ENCODE measurements at places on chromosomes 16 and 17.
A peak's percentile ranks its signal among the peaks of the same experiment; 100 is the strongest.

- DNase-seq = no peak
Measured at GRCh38 chr17:37309051-37309450, 66.7 kb upstream of the C17orf78 start.

GRCh38 chr16:23378256-23378655 lies 74.7 kb downstream of the COG7 start:
- DNase-seq = no peak

DNA sequence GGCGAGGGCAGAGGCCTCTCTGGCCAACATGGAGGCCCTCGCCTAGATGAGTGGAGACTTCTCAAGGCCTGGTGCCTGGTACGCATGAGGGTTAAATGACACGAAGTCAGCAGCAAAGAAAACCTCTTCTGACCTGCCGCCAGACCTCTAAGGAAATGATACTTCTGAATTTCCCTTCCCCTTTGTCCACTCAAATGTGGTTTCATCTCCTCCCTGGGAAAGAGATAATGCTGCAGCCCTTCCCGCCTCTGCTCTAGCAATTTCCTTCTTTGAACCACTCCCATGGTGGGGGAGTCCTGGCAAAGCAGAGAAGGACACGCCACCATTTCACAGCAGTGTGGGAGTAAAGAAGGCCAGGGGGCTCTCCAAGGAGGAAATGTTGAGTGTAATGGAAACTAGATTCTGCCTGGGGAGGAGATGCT lies 65.7 kb upstream of the BCAR1 start:
- DNase-seq = no peak

- no peak for DNase-seq
Measured at GRCh38 chr16:14606102-14606501, 24.0 kb downstream of the PARN start.

- no peak for DNase-seq
Measured at GRCh38 chr17:82446649-82447048, 3.9 kb downstream of the CYBC1 start.

GRCh38 chr17:64074704-64075426 lies 54.4 kb upstream of the ICAM2 start:
- DNase-seq = no peak

GRCh38 chr17:15451680-15452079 lies 15.7 kb downstream of the CDRT4 start:
- DNase-seq = no peak

- no peak for DNase-seq
Measured at GRCh38 chr17:36869856-36870719, 67.2 kb upstream of the LHX1 start.

GRCh38 chr17:15247891-15248529 lies 17.1 kb downstream of the PMP22 start:
- no peak for DNase-seq

DNA sequence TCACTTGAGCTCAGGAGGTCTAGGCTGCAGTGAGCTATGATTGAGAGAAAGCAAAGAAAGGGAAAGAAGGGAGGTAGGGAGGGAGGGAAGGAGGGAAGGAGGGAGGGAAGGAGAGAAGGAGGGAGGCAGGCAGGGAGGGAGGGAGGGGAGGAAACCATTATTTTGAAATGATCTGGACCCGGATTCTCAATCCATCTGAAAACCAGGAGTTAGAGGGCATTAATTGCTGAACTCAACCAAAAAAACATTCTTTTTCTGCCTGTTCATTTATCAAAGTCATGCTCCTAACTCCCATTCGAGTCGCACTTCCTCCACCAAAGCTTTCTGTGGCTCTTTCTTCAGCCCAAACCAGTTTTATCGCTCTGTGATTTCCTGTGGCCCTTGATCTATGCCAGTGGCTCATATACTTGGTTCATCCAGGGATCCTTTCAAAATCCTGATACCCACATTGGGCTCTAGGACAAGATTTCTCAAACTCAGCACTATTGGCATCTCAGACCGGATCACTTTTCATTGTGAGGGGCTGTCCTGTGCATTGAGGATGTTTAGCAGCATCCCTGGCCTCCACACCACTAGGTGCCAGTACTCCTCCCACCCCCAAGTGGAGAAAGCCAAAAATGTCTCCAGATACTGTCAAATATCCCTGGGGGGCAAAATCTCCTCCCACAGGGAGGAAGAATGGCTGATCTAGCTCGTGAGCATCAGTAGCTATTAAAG lies 38.2 kb downstream of the CMTM4 start:
- no peak for DNase-seq

- DNase-seq = no peak
Measured at GRCh38 chr16:87350031-87350430, 32.8 kb upstream of the C16orf95 start.

DNA sequence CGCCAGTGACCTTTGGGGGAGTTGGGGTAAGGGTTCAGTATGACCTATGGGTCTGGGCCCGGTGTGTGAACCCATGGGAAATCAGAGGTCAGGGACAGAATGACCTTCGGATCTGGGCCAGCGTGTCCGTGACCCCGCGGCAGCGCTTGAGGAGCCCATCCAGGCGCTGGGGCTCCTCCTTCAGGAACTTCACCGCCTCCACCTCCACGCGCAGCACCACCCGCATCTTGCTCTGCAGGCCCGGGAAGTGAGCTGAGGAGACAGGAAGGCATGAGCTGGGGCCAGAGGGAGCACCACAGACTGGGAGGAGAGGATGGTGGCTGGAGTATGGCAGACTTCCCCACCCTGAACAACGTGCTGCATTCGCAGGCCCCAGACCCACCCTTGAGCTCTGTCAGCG lies 53.4 kb downstream of the SRCIN1 start:
- DNase-seq = no peak

GRCh38 chr16:2429771-2430663 lies 770 bp downstream of the CCNF start:
- DNase-seq = no peak

DNA sequence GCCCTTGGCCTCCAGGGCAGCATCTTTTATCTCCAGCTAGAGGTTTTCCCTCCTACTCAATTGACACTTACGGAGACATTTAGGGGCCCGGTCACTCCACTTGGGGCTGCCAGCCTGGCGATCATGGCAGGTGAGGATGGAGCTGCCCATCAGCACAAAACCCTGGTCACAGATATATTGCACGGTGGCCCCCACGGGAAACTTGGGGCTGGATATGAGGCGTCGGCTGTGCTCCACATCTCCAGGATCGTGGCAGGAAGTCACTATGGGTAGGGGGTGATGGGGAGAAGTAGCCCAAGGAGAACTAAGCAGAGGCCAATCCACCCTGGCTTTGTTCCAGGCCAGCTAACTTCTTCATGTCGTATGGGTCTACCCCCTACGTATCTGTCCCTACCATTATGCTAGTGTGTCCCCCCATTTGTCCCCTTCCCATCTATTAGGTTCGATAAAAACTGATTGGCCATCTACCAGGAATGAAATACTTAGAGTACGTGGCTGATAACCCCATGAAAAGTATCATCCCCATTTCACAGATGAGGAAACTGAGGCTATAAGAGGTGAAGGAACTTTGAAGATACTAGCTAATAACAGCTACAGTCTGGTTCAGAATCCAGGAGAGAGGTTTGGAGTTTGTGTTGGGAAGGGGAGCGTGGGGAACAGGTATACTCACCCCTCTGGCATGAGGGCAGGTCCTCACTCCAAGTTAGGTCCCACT lies 6.1 kb upstream of the PHF12 start:
- no peak for DNase-seq

- DNase-seq = no peak
Measured at GRCh38 chr16:4685776-4686496, 7.4 kb upstream of the NUDT16L1 start.

DNA sequence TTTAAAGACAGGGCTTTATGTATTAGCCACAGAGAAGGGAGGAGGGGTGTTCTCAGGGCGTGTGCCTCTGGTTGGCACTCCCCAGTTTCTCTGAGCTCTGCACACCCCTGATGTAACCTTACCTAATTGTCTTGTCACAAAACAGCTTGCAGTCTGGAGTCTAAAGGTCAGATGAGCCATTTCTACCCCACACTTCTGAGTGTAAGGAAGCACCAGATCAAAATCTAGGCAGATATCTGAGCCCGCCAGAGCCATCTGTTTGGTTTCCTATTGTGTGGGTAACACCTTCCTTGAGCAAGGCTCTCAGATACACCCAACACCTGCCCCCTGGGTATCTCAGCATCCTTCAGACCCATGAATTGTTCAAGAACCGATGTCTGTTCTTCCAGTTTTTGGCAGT lies 15.5 kb downstream of the CDH1 start:
- peak; percentile 9 for DNase-seq

GRCh38 chr17:36617773-36618172 lies 16.4 kb downstream of the MRM1 start:
- no peak for DNase-seq

GRCh38 chr16:19523184-19523558 lies 571 bp upstream of the CCP110 start:
- no peak for DNase-seq

GRCh38 chr16:2866431-2866830 lies 8.5 kb upstream of the PRSS22 start:
- no peak for DNase-seq

- no peak for DNase-seq
Measured at GRCh38 chr17:43572368-43572980, 26.3 kb upstream of the ETV4 start.

GRCh38 chr17:82372249-82373071 lies 895 bp downstream of the UTS2R start:
- no peak for DNase-seq

DNA sequence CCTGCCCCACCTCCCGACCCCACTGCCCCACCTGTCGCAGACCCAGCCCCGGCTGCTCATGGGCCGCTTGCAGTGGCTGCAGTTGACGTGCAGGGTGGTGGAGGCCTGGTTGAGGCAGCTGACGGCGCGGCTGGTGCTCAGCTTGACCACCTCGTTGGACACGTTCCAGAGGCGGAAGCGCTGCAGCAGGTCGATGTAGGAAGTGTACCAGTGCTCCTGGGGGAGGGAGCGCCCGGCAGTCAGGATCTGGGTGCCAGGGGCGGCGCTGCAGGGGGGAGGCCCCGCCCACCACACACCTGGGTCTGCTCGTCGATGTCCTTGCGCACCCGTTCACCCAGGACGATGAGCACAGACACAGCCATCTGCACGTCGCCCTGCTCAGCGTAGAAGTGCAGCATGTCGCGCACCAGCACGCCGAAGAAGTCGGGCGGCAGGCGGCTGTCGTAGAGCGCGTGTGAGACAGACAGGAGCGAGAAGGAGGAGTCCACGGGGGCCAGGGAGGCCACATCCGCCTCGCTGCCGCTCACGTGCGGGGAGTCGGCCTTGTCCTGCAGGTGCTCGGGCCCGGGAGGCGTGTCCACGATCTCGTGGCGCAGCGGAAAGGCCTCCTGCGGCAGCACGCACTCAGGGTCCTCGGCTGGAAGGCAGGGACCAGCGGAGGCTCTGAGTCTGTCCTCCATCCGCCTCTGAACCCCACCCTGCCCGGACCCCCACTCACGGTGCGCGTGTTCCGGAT lies 995 bp upstream of the JMJD8 start:
- DNase-seq = no peak

- DNase-seq = no peak
Measured at GRCh38 chr17:33099906-33100305, 108.3 kb downstream of the SPACA3 start.

- no peak for DNase-seq
Measured at GRCh38 chr16:11743308-11744074, 834 bp upstream of the TXNDC11 start.

DNA sequence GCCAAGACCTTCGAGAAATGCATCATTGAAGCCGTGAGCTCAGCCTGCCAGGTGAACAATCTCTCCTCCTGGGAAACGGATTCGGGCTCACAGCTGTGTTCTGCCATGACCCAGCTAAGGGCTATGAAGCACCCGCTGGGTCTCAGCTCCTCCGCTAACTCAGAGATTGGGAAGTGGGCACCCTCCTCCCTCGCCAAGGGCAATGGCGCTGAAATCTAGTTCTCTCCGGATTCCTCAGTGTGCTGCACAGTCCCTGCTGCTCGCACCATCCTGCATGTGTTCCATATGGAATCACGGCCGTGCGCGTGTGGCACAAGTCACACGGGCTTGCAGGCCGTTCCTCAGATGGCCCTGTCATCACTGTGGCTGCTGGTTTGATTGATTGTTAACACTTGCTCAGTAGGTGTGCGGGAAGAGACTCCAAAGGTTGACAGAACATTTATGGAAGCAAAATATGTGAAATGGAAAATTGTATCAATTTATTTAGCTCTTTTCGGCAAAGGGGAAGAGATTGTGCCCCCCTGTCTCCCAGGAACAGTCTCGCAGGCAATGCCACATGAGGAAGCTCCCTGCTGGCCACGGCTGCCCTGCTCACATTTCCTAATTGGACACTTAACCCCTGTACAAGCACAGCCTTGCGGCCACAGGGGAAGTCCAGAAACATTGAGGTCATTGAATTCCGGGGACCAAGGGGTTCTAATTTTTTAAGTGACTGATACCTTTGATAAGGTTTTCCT lies 58.8 kb downstream of the RNF213 start:
- no peak for DNase-seq

- DNase-seq = no peak
Measured at GRCh38 chr16:24853830-24854229, 8.1 kb downstream of the SLC5A11 start.

DNA sequence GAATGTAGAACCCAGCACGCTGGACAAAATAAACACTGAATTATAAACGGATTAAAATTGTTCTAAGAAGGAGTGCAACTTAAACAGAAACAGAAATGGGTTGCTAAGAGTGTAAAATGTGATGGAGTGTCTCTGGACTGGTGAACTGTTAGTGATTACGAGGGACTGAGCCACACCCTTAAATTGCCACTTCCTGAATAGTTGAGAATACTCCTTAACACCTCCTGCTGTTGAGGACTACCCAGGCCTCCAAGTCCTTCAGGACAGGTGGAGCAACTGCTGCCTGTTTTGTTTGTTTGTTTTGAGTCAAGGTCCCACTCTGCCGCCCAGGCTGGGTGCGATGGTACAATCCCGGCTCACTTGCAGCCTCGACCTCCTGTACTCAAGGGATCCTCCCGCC lies 25.8 kb upstream of the IRF8 start:
- DNase-seq = no peak

DNA sequence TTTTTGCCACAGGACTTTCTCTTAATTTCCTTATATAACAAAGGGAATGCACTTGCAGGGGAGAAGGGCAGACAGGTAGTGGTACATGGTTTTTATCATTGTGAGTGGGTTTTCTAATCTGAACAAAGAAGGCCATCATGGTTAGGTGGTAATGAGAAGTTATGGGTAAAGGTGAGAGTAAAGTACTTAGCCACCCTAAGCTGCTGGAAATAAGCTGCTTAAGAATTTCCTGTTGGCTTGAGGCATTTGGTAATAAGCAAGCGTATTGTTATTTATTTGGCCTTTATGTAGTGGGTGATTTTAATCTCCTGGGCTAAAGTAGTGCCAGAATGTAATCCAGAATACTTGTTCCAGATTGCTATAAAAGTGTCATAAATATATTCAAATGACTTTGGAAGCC lies 27.1 kb downstream of the TAC4 start:
- no peak for DNase-seq

GRCh38 chr16:70428178-70428998 lies 10.5 kb downstream of the ST3GAL2 start:
- DNase-seq = no peak

DNA sequence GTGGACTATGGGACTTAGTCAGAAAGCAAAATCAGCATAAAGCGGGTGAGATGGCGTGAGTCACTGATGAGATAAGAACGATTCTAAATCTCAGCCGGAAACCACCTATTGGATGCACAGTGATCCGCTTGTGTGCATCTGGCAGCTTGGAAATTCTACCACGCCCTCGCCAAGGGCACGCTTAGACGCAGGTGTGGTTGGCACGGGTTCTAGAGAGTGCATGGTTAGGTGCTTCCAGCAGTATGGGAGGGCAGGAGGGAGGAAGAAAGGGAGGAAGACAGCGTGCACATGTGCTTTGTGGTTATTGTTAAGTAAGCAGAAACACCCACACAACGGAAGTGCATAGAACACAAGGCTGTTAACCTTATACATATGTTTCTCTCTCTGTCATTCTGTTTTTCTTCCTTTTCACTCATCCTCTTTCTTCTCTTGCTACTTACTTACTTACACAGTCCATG lies 374.0 kb upstream of the ASIC2 start:
- peak; percentile 3 for DNase-seq
